Activated T-helper 1 cell treated with Interleukin-2 at 50 U/mL for 16 hours (primary cell): ENCODE measurements at places on chromosomes 5 and 9.

DNA sequence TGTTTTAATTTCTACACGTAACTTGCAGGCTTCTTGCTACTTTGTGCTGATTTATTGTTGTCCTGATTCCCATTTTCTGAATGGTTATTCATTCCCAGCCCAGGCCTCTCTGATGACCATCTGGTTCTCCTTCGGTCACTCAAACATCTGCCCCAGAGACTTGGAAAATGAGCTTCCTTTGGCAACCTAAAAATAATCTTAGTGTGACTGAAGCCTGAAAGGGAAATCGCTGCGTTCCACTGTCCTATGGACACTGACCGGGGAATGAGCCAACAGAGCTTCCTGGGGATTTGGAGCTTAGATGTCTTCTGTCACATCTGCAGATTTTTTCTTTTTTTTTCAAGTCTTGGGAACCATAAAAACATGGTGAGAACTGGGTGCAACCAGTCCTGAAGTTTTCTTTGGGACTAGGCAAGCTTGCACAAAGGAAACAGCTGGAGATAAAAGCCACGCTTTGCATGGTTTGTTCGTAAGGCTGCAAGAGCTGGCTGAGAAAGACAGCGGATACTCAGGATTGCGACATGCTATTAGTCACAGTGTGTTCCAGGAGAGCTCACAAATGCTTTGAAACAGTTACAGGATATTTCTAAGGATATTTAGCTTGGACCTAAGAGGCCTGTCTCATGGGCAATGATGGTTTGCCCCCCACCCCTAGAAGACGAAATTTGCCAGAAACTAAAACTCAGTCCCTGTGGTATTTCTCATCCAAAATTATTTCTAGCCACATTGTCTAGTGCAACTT, 146.2 kb downstream of the GOLPH3 start:
- no peak for DNase-seq

GRCh38 chr5:10073441-10074104, 176.1 kb downstream of the ATPSCKMT start:
- no peak for DNase-seq

- no peak for DNase-seq
Measured at GRCh38 chr5:181152406-181152805, 5.0 kb downstream of the OR2V2 start.

GRCh38 chr5:1058083-1058945, 49.7 kb downstream of the NKD2 start:
- no peak for DNase-seq

DNA sequence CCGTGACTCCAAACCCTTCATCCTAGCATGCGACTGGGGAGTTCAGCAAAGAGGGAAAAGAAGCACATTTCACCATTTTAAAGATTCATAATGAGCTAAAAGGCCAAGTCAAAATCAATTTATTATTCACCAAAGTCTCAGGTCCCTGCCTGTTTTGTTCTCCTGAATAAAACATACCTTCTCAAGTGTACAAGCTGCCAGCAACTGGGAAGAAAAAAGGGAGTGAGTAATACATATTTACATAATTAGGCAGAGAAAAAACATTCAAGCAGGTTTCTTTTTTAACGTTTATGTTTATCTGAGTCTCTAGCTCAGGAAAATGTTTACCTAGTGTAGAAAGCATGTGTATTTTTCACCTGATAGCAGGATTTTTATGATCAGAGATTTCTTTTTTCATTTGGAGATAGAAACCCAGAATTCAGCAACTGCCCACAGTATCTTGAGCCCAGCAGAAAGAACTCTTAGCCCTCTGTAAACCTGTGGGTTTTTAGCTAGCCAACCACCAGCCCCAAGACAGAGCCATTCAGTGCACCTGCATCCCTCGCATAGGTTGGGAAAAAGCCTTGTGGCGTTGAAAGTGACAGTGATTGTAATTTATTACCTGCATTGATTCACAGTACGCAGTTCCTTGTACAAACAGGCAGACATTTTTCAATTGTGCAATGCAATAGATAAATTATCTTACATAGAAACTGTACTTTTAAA, 117.9 kb upstream of the GRIA1 start:
- no peak for DNase-seq

DNA sequence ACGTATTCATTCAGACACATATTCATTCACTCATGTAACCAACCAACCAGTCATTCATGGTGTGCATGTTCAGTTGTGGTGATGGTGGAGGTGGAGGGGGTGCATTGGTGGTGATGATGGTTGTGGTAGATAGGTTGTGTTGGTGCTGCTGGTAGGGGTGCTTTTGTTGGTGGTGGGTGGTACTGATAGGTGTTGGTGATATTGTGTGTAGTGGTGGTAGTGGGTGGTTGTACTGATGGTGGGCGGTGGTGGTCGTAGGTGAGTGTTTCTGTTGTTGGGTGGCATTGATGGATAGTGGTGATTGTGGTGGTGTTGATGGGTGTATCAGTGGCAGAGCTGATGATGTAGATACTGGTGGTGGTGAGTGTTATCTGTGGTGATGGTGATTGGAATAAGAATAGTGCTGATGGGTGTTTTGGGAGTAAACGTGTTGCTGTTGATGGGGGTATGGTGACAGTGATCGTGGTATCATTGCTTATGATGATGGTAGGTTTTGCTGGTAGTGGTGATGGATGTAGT, 59.8 kb upstream of the SHB start:
- DNase-seq, result no peak

DNA sequence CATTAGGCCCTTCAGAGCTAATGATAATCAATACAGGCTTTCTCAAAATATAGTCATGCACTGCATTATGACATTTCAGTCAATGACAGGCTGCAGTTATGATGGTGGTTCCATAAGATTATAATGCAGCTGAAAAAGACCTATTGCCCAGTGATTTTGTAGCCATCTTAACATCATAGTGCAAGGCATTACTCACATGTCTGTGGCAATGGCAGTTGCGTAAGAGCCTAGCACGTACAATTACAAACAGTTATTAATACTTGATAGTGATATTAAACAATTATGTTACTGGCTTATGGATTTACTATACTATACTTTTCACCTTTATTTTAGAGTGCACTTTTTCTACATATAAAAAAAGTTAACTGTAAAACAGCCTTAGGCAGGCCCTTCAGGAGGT, 214.8 kb downstream of the ISL1 start:
- no peak for DNase-seq

DNA sequence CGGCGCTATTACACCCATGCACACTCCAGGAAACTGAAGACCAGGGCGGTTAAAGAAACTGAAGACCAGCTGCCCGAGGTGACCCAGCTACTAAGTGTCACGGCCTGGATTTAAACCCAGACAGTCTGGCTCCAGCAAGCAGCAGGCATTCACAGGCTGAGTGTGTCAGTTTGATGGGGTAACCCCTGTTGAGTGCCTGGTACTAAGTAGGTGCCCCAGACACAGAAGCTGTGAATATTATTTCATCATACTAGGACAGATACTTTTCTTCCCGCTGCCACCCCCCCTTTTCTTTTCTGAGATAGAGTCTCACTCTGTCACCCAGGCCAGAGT, 7.3 kb downstream of the ENG start:
- DNase-seq, result no peak
